Left kidney (tissue), 8 donors: ENCODE measurements at places on chromosomes 11 and 22. TPM values are rescaled to one million over a fixed set of nuclear protein-coding genes. Genes with fewer than 3 reads are reported as not detected.

DNA sequence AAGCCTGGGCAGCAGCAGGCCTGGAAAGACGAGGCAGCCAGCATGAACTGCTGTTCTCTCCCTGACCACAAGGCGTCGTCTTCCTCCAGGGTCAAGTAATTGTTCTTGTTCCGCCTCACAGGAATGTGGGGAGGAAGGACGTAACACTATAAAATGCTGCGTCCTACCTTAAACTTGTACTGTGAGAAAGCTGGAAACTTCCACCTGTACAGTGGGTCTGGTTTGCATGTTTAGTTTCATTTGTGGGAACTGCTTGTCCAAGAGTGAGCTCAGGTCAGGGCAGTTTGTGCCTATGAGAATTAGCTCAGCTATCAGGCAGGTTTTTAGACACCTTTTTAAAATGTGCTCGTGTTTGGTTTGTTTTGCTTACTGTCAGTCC is 55.2 kb downstream of the PANX1 start:
- peak; percentile 59 for DNase-seq

DNA sequence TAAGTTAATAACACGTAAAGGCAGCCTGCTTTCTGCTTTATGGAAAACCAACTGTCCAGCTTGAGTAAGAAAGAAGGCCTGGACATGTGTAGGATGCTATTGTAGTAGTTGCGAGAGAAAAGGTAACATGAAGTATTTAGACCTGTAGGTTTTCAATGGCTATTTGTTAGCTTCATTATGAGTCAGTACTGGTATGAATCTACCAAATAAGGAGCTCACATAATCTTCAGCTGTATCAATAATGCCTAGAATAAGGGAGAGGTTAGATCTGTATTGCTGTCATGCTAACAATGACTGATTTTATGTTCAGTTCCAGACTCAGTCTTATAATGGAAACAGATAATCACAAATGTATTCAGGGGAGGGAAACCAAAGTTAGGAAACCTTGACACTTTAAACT is 550.3 kb downstream of the CNTN5 start:
- DNase-seq = no peak

DNA sequence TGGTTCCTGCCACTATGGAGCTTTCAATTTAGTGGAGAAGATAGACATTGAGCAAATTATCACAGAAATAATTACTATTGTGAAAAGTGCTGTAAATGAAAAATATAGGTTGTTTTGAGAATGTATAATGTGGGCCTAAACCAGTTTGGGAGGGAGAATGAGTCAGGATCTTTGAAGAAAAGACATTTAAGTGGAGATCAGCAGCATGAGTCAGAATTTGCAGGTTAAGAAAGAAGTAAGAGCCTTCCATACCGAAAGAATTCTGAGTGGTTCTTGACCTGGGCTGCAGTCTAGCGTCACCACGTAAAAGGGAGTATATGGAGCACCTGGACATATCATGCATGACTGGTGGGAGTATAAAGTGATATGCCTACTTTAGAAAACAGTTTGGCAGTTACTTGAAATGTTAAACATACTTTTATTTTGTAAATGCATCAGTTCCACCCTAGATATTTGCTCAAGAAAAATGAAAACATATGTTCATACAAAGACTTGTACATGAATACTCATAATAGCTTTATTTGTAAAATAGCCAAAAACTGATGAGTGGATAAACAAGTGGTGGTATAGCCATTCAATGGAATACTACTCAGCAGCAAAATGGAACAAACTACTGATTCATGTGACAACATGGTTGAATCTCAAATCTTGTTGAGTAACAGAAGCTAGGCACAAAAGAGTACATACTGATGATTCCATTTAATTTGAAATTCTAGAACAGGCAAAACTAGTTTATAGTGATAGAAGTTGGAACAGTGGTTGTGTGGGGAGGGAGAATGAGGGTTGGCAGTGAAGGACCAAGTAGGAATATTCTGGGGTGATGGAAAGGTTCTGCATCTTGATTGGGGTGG is 99.2 kb downstream of the STIM1 start:
- no peak for DNase-seq

GRCh38 chr11:134527382-134528243 is 115.6 kb upstream of the B3GAT1 start:
- no peak for DNase-seq

Gene YWHAH
- 120 TPM for polyA plus RNA-seq

DNA sequence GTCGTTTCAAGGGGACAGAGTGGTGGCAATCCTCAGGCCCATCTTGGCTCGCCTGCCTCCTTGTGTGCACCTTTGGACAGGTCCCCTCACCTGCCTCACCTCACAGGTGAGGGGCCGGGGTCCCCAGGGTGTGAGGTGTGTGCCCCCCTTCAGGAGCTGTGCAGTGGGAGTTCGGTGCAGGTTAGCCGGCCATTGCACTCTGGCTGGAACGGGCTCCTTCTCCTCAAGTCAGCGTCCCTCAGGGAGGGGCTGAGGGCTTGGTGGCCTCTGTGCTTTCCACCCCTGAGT is 269.1 kb downstream of the TBC1D22A start:
- DNase-seq = no peak

GRCh38 chr11:367956-368413 is 1.3 kb upstream of the B4GALNT4 start:
- no peak for DNase-seq

Gene OR51B2
- not detected for polyA plus RNA-seq

- DNase-seq = no peak
Observed at GRCh38 chr11:12441231-12441861, 64.0 kb downstream of the PARVA start.

GRCh38 chr11:33344611-33345010 is 87.4 kb downstream of the HIPK3 start:
- DNase-seq = no peak

DNA sequence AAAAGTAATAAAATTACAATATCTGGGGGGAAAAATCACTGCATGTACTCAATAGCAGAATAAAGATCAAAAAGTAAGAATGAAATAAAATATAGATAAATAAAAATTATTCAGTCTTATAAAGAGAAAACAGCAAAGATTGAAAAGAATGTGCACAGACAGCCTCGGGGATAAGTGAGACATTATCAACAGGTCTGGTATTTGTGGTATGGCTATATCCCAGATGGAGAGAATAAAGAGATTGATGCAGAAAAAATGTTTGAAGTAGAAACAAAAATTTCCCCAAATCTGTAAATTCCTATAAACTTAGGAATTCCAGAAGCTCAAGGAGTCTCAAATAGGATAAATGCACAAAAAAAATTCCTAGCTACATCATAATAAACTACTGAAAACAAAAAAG is 74.5 kb upstream of the LUZP2 start:
- no peak for DNase-seq

DNA sequence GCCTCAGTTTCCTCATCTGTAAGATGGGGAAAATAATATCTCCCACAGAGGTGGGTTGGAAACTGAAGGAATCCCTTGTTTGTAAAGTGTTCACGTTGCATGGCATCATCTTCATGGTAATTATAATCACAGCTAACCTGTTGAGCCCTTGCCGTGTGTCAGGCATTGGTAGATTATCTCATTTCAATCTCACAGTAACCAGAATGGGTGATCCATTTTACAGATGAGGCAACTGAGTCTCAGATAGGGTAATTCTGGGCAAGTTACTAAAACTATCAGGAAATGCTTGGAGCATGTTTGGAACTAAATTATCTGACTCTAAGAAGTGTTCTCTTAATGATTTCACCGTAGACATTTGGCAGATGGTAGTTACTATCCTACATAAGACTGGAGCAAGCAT is 109.4 kb downstream of the NAV2 start:
- DNase-seq = no peak

DNA sequence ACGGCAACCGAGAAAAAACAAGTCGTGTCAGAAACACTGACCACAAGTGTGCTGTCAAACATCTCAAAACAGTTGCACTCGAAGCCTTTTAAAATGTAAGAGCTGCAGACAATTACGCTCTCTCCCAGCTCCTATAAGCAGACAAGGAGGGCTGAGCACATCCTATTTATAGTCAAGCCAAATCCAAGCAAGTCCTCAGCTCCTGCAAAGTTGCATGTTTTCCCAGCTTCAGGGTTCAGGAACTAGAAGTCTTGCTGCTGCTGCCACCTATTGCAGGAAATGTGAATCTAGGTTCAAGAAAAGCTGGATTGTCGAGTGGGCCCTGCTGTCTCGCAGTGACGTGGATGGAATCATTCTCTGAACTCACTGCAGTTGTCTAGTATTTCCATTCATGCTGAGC is 15.5 kb downstream of the EFCAB6 start:
- peak; percentile 41 for DNase-seq

DNA sequence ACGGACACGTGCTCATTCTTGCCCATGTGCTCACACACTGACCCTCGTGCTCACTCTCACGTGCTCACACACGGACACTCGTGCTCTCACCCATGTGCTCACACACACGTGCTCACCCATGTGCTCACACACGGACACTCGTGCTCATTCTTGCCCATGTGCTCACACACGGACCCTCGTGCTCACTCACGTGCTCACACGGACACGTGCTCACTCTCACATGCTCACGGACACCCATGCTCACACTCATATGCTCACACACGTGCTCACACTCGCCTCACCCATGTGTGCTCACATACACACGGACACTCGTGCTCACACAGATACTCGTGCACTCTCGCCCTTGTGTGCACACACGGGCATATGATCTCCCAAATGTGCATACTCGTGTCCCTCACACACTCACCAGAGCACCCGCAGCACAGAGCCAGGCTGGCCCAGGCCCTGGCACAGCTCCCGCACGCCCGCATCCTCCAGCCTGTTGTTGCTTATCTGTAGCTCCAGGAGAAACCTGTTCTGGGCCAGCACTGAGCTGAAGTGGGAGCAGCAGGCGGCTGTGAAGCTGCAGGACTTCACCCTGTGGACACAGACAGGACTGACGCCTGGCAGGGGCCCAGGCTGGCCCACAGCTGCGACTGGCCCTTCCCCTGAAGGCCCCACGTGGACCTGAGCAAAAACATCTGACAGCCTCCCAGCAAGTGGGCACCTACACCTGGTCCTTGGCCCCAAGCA is 9.3 kb downstream of the RNH1 start:
- DNase-seq = no peak

Gene VWCE
- 4.7 TPM for polyA plus RNA-seq

DNA sequence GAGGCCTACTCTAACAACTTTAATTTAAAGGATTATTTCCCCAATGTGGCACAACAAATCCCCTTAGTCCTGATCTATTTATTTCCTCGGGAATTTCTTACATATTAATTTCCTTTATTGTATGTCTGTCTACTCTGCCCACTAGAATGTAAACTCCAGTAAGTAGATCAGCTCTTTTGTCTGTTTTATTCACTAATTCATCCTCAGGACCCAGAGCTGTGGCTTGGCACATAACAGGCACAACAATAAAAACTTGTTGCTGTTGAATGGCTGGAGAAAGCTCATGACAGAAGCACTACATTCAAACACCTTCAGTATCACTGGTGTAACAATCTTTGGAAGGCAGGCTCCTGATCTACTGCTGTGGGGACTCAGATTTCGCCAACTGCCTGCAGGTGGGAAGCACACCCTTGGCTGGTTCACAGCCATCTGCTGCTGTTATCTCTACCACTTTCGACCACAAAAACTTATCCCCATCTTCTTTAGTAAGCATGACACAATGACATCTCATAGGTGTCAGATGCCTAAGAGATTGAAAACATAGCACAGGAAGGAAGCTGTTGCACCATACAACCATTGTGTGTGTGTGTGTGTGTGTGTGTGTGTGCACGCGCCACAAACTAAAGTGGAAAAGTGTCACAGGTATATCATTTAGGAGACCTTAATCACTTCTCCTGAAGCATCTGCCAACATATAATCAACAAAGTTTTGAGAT is 11.9 kb downstream of the HIRA start:
- no peak for DNase-seq

Gene LINC01488
- not detected for polyA plus RNA-seq

Gene SLC7A4
- polyA plus RNA-seq = 1.5 TPM
